ENCODE measurements at places on chromosomes 6 and 20.

DNA sequence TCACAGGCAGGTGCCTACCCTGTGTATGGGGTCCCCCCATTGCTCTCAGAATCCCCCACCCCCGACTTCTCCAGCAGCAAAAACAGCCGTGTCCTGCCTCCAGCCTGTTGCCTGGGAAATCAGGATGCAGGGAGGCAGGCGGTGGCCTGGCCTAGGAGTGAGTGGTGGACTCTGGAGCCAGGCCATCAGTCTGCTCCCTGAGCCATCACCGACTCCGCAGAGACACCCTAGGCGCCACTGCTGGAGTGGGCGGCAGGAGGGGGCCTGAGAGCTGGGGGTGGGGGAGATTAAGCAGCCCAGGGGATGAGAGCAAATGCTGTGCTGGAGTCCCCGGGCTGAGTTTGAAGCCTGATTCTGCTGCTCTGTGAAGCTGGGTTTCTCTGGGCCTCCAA lies 93.2 kb downstream of the CD40 start:
- no peak for DNase-seq

GRCh38 chr20:58864346-58864745 lies 11.8 kb downstream of the GNAS start:
- DNase-seq: no peak

- no peak for DNase-seq
These were observed 464.3 kb downstream of the EPM2A start for GRCh38 chr6:145271040-145271439.

- DNase-seq: no peak
These were observed 39.9 kb downstream of the MAPK14 start for GRCh38 chr6:36067374-36068011.

- DNase-seq: no peak
These were observed 87.5 kb upstream of the MPC1 start for GRCh38 chr6:166470029-166470862.

DNA sequence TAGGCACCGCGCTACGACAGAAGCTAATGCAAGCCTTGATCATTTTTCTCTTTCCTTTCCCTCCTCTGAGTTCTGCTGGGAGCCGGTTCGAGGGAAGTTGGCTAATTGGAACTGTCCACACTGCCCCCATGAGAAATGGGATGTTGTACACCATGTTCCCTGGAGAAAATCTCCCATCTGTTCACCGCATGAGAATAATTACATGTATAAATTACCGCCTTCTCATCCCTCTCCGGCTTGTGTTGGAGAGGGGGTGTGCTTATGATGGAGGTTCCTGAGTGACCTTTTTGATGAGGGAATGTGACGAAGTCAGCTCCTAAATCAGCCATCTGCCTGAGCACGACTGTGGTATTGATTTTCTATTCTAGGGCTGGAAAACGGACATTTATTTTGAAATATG lies 320.2 kb upstream of the SULF2 start:
- no peak for DNase-seq

- DNase-seq: no peak
These were observed 406.2 kb upstream of the MMS22L start for GRCh38 chr6:97689078-97689754.

- DNase-seq: no peak
These were observed 14.7 kb downstream of the UST start for GRCh38 chr6:148761527-148762011.

- no peak for DNase-seq
These were observed 33.9 kb upstream of the SGK1 start for GRCh38 chr6:134351615-134352474.

DNA sequence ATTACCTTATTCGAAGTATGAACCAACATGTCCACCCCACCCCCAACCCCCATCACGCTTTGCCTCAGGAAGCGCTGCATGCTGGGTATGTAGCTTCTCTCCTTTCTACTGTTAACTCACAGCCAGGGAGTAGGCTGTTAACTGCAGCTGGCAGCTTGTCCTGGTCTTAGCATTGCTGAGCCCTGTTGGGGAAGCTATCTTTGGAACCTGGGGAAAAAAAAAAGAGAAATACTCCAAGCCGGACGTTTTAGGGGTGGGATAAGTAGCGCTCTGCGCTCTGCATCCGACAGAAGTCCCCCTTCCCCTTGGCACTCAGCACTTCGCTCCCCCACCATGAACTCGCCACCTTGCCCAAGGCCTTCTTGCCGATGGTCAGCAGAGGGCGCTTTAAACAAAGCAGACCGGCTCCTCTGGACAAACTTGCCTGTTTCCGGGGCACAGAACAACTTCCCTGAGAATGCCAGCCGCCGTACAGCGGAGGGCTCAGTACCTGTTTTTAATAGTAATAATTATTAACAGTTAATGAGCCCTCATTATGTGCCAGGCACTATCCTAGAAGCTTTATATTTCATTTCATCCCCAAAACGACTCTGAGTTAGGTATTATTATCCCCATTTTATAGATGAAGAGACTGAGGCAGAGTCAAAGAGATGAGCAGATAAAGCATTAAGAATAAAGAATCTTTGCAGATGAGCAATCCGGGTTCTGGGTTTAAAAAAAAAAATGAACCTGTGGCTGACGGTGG lies 35.2 kb upstream of the MDFI start:
- DNase-seq: peak; percentile 32

DNA sequence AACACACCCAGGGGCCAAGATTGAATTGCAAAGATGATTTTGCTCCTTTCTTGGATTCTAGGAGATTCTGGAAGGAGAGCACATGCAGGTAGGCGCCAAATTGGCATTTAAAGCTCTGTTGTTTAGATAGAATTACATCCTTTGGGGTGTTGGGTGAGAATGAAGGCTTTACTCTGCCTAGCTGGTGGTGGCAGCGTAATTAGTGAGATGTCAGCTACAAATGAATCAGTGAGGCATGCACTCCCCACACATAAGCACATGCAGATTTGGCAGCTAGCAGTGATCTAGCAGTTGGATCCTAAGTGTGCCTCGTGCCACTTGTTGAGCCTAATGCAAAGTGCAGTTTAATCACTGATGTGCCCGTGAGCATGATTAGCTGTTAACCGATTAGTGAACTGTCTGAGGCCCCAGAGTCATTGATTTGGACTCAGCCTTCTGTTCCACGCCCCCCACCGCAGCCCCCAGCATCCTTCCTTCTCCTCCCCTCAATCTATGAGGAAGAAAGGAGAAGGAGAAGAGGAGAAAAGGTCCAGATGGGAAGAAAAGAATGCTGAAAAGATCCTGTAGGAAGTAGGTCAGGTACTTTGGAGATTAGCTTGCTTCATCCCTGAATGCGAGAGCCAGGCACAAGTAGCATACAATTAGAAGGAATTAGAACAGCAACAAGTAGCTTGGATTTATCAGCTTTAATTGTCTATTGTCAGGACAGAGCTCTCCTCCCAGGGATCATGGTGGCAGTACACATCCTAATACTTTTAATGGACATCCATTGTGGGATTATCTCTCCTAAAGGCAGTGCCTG lies 6.0 kb upstream of the PRDM1 start:
- DNase-seq: no peak

DNA sequence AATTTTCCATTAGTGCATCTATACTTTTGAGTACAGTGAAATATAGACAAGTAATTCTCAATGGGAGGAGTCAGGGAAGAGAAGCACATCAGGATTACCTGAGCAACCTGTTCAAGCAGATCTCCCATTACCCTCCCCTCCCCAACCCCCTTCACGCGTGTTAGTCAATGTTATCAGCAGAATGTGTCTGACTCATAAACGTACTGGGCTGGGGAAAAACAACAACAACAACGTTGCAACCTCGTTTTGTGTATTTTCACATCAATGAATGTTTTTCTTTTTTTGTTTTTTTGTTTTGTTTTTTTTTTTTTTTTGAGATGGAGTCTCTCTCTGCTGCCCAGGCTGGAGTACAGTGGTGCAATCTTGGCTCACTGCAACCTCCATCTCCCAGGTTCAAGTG lies 287.0 kb upstream of the STXBP5 start:
- no peak for DNase-seq

- no peak for DNase-seq
These were observed 328.9 kb downstream of the TAF4 start for GRCh38 chr20:61736751-61737310.

DNA sequence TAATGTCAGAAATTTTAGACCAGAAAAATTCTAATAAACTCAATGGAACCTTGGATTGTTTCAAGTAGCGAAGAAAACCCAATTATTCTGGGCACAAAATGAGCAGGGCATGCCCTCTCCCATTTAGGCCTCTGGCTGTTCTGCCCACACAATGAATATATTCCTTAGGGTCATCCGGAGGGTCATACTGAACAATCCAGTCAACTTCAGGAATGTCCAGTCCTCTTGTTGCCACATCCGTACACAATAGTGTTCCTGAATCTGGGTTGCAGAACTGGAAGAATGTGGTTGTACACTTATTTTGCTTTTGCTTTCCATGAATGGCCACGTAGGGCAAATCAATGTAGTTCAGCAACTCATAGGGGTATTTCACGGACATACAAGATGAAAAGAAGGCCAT lies 23.4 kb upstream of the RNF144B start:
- DNase-seq: no peak

GRCh38 chr20:11153819-11154218 lies 480.0 kb upstream of the JAG1 start:
- DNase-seq: no peak

DNA sequence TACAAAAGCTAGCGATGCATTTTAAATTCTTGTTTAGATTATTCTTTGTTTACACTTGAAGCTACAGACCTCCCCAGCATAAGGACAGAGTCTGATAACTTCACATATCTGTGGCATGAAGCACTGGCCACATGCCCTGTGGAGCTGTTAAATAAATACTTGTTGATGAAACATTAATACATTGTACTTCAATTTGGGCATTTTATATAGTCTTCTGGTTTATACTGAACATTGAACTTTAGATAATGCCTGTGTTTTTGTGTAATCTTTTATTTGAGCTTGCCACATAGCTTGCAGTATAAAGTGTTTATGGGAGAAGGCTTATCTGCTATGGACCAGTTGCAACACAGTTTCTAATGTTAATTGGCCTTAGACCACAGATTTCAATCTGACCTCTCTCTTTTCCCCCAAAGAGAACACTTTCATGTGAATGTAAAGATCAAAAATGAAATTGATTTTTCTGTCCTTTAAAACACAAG lies 48.2 kb downstream of the FRK start:
- DNase-seq: no peak

GRCh38 chr6:147758303-147758702 lies 249.8 kb downstream of the SAMD5 start:
- DNase-seq: no peak

DNA sequence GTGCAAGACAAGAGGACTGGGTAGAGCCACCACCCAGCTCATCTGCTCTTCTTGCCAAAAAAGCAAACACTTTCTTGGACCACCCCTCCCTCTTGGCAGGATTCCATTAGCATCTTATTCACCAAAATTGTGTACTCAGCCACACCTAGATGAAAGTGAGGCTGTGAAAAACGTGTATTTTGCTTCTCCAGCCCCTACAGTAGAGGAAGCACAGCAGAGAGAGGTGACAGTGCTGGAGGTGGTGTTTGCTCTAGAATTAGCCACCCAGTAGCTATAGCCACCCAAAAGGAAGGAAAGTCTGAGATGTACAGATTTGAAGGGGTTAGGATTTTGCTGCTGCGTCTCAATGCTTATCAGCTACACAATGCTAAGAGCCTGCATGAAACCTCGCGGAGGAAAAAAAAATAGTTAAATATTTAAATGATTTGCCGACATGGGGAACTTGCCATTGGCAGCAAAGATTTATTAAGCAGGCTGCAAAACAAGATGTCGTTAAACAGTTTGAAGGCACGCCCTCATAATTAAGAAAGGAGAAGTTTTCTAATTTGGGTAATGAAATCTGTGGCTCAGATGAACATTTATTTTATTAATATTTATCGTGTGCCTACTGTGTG lies 287.3 kb downstream of the ZNF217 start:
- DNase-seq: no peak

DNA sequence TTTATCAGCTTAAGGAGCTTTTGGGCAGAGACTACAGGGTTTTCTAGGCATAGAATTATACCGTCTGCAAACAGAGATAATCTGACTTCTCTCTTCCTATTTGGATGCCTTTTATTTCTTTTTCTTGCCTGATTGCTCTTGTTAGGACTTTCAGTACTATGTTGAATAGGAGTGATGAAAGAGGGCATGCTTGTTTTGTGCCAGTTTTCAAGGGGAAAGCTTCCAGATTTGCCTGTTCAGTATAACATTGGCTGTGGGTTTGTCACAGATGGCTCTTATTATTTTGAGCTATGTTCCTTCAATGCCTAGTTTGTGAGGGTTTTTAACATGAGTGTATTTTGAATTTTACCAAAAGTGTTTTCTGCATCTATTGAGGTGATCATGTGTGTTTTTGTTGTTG lies 192.8 kb upstream of the PHACTR1 start:
- DNase-seq: no peak

GRCh38 chr20:11979306-11979990 lies 61.8 kb downstream of the BTBD3 start:
- no peak for DNase-seq

- no peak for DNase-seq
These were observed 94.1 kb downstream of the HIVEP2 start for GRCh38 chr6:142850679-142851423.

GRCh38 chr6:127475135-127475822 lies 16.1 kb upstream of the KIAA0408 start:
- DNase-seq: no peak

DNA sequence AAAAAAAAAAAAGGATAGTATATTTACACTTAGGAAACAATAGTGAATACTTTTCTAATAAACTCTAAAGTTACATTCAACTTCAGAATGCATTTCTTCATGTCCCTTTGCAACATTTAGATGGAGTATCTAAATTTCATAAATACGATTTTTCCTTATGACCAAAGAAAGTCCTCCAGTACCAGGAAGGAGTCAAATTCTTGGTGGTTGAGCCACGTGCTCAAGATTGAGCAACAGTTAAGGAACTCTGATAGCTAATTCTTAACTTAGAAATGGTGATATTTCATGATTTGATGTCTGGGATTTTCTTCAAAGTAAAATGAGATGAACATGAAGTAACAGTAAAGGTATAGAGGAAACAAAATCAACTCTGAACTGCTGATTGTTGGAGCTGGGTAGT lies 92.7 kb downstream of the SASH1 start:
- DNase-seq: no peak

DNA sequence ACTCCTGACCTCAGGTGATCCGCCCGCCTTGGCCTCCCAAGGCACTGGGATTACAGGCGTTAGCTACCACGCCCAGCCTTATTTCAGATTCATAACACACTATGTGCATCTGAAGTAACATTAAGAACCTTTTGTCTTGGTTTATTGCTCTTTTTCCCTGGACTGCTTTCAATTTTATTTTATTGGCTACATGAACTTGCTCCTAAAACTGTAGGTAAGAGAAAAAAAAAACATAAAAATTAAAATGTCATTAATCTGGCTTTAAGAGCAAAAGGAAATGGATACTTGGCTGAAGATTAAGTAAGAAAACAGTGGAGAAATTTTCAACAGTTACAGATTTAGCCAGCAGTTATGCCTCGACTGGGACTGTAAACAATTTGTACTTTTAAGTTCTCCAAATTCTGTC lies 62.5 kb downstream of the GJA1 start:
- DNase-seq: no peak

All from stimulated activated CD8-positive, alpha-beta memory T cell treated with anti-CD3 and anti-CD28 coated beads, Interleukin-7, amount 100 ng/mL, for 24 hours (primary cell).